Astrocyte (in vitro differentiated cells and primary cell): ENCODE measurements at places on chromosomes 6 and 20. TPM values are rescaled to one million over a fixed set of nuclear protein-coding genes. Genes with fewer than 3 reads are reported as not detected.

Gene C6orf15
- 4.6 and 6.4 TPM in 2 replicates for total RNA-seq

Gene DDX43
- total RNA-seq, result not detected in 2 replicates

Gene CST4
- not detected in 2 replicates for total RNA-seq

Gene RAET1L
- total RNA-seq, result not detected in 2 replicates

DNA sequence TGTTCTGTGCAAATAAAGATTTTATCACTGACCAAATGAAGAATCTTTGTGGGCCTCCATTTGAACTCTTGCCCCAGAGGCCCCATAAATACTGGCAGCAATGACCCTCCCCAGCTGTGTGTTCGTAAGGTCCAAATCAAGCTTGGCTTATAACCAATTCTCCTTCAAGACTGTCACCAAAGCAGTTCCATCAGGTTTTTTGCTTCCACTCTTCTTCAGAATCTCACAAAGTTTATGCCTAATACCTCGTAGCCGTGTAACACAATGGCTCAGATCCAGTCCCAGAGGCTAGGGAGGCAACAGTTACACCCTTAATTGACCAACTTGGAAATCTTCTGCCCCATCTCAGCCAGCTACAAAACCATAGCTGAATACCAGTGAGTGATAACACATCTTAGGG, 120.5 kb downstream of the HIVEP2 start:
- DNase-seq, result no peak

- no peak for DNase-seq
These were observed 16.2 kb upstream of the FAM135A start for GRCh38 chr6:70396796-70397729.

DNA sequence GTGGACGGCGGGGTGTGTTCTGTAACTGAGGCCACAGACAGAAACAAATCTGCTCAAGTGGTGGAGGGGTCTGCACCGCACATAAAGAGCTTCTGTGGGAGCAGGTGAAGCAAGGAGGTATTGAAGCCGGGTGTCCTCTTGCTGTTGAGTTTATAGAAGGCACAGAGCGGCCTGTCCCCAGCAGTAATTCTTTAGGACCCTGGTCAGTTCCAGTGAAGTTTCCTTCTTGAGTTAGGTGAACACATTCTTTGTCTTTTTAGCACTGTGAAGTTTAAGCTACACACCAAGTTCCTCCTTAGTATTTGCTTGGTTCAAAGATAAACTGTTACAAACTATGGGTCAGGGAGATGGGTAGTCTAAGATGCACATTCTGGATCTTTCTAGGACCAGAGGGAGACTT, 6.1 kb downstream of the PRDM1 start:
- DNase-seq, result no peak

- peak; percentile 82 for DNase-seq
These were observed 31.9 kb downstream of the NTSR1 start for GRCh38 chr20:62740286-62741141.

DNA sequence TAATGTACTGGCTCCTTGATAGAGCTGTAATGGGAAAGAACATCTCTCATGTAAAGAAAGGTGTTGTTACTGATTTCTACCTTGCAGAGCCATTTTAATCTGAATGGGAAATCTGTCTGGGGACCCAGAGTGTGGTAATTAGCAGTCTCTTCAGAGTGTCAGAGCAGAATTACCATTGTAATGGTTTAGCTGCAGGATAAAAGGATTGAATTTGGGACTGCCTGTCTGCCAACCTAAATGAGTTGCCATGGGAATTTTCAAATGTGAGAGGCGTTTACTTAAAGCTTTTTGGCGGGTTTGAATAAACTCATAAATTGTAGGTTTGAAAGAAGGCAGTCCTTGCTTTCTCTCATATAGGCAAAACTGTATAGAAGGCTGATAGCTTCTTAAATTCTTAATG, 128.8 kb downstream of the QKI start:
- DNase-seq, result no peak

- DNase-seq, result peak; percentile 63
These were observed 13.1 kb upstream of the NT5DC1 start for GRCh38 chr6:116087437-116088027.

DNA sequence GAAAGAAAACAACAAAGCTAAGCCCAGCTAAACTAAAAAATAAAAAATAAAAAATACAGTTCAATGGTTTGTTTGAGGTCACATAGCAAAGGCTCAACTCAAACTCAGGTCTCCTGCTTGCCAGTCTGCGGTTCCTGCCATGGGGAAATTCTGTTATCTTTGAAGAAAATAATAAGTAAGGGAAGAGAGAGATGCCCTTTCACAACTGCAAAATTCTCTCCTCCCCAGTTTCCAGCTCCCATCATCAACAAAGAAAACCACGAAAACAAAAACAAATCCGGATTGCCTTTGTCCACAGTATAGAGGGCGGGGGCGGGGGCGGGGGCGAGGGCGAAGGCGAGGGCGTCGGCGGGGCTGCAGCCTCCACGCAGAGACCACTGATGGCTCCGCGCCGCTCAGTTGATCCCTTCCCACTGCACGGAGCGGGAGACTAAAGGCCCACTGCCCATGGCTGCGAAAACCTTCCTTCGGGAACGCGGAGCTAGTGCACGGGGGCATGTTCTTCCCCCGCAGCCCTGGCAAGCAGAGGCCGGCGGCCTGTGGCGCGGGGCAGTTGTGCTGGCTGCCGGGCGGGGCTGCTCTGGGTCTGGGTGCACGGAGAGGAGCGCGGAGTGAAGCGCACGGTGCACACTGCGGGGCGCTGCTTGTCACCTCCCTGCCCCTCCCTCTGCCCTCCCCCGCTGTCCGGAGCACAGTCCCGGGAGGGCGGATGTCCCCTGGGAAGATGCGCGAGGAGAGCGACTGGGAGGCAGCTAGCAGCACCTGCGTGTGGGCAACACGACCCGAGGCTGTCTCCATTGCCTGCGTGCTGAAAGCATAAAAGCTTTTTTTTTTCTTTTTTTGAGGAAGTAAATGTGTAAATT, 54.1 kb upstream of the TPD52L1 start:
- DNase-seq, result peak; percentile 57

GRCh38 chr6:13496513-13497190, 9.3 kb upstream of the GFOD1 start:
- DNase-seq, result no peak

GRCh38 chr6:99605074-99605734, 1.4 kb upstream of the PRDM13 start:
- no peak for DNase-seq
